Stimulated activated CD8-positive, alpha-beta memory T cell treated with anti-CD3 and anti-CD28 coated beads, Interleukin-4, amount 100 ng/mL, for 4 hours (primary cell): ENCODE measurements at places on chromosomes 6 and 20.

DNA sequence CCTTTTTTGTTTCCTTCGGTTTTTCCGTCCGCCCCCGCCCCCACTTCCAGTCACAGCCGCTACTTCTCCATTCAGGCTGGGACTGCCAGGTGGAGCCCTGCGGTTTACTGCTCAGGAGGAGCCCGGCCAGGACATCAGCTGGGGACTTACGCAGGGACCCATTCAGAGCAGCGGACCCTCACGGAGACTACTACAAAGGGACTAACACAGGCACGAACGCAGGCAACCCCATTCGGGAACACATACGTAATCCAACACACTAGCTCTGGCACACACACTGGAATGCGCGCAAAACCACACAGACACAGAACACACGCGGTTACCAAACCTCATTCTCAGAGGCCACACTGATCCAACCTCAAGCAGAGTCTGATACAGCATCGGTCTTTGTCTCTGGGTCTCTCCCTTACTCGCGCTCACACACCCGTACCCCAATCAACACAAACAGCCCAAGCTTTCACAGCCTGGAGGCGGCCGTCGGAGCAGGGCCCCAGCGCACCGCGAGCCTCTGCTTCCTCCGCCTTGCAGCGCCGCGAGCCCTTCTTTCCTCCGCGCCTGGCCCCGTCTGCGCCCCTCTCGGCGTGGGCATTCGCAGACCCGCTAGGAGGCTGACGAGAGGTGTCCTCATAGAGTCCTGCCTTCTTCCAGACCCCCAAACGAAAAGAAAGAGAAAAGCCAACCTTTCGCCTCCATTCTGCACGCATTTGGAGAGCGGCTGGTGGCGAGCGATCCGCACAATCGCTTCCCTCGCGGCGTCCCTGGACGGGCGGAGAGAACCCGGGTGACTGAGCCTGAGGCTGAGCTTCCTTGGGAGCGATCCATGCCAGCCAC is 1.1 kb upstream of the SLC32A1 start:
- no peak for DNase-seq

DNA sequence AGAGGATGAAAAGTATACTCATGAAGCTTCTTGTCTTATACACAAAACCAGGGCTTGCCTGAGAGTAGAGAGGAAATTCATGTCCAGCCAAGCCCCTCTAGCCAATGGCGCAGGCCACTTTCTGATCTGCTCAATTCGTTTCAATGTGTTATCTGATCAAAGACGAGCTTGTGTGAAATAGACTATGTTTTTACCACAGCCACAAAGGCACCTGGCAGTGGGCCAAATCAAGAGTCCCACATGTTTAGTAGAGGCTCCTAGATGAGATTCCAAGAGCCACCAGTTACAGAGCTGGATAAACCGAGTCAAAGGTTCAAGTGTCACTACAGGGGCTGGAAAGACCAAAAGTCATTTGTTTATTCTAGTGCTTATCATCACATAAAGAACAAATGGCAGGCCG is 34.9 kb downstream of the GPLD1 start:
- no peak for DNase-seq

- no peak for DNase-seq
Observed at GRCh38 chr20:21129861-21130260, 4.0 kb downstream of the KIZ start.

GRCh38 chr6:164262348-164262747 is 847.8 kb downstream of the QKI start:
- DNase-seq, result no peak

DNA sequence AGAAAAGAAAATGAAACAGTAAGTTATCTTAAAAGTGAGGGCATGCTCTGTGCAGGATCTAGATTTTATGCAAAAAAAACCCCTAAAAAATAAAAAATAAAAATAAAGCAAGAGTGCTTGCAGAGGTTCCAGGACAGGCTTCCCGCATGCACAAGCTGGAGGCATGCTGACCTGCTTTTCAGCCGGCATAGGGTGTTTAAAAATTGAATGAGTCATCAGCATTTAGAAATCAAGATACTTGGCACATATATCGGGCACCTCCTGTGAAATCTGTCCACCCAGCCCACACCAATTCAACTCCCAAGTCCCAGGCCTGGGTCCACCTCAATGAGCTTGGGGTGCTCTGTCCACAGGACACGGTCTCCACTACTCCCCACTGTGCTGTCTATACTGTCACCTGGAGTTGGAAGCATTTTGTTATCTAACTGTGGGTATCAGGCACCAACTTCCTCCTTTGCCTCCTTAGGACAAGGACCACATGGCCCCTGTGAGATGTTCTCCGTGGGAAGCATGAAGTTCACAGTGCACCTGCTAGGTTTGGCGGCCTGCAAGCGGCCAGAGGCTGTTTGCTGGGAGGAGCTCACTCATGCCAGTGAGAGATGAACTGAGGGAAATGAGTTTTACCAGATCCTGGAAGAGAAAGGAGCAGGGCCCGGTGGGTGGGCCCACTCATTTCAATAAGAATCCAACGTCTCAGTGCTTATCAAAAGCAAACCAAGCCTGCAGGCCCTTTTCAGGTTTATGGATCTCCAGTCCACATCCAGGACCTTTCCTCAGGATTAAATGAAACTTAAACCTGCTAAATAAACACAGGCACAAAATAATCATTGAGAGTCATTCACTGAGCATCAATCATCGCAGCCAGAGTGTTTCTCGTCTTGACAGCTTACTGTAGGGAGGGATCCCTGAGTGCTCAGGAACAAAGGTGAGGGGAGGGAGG is 121.1 kb downstream of the FOXA2 start:
- no peak for DNase-seq

- DNase-seq, result no peak
Observed at GRCh38 chr6:29005183-29005885, at the start of gene ZNF311. Gene ZNF311 (minus strand): TSS chr6:29005315. CDS start chr6:29003954, 1,361 bp downstream.

- DNase-seq, result no peak
Observed at GRCh38 chr20:63744574-63745423, 5.2 kb downstream of the SLC2A4RG start.

DNA sequence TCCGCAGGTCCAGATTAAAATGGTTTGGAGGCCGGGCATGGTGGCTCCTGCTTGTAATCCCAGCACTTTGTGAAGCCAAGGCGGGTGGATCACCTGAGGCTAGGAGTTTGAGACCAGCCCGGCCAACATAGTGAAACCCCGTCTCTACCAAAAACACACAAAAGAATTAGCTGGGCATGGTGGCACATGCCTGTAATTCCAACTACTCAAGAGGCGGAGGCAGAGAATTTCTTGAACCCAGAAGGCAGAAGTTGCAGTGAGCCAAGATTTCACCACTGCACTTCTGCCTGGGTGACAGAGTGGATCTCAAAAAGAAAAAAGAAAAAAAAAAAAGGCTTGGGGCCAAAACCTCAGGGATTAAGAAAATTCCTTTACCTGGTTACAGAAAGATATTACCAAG is 30.5 kb downstream of the C6orf15 start:
- no peak for DNase-seq

DNA sequence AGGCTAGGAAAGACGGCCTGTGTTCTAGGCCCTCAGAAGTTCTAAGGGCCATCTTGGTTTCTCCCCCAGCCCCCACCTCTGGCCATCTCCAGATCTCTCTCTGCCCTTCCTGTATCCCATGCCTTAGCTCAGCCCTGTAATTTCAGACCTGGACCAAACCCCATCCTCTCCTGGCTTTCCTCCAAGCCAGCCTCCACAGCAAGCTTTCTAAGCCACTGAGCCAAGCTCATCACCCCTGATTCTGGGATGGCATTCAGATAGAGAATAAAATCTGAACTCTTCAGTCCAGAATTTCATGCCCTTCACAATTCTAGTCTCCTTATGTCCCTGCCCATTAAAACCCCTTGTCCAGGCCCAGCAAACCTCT is 18.9 kb upstream of the CCM2L start:
- DNase-seq, result no peak

GRCh38 chr20:57034001-57034400 is 232.4 kb downstream of the BMP7 start:
- no peak for DNase-seq

- no peak for DNase-seq
Observed at GRCh38 chr6:43702171-43702533, 14.6 kb upstream of the MRPS18A start.

- no peak for DNase-seq
Observed at GRCh38 chr20:31708736-31709534, 13.7 kb downstream of the BCL2L1 start.

DNA sequence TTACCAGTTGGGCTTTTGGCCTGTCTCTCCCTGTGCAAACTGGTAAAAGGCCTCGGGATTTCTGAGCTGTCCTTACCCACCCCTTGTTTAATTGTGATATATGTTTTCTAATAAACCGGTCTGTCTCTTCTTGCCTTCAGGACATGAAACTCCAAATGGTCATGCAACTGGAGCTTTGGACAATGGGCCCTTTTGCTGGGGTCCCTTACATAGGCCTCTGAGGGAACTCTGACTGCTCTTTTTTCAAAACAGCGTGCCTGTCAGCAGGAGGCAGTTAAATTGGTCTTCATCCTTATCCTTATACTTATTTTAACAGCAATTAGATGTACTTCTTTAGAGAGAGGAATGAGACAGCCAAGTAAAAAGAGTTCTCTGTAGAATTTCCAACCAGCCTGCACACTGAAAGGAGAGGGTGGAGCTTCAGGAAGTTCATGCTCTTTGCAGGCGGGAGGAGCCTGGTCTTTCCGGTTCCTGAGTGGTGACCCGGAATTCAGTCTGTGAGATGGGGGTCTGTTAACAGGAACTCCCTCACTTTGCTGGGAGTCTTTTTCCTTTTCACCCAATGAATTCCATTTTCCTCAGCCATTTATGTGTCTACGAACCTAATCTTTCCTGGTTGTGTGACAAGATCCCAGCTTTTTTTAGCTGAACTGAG is 299.6 kb upstream of the GJE1 start:
- no peak for DNase-seq
